DND-41 (cell line): ENCODE measurements at places on chromosomes 12 and 14.

- no peak for DNase-seq
Measured at GRCh38 chr14:30532264-30532663, 26.7 kb upstream of the G2E3 start.

- DNase-seq = no peak
Measured at GRCh38 chr12:39975374-39975918, 130.4 kb downstream of the SLC2A13 start.

- DNase-seq = peak; percentile 73
Measured at GRCh38 chr12:46268583-46269428, at the start of gene SLC38A1. SLC38A1 (minus strand) TSS chr12:46269043; CDS start chr12:46239800, 29,243 bp downstream.

GRCh38 chr12:53892762-53893395 lies 45.8 kb upstream of the HOXC13 start:
- no peak for DNase-seq

DNA sequence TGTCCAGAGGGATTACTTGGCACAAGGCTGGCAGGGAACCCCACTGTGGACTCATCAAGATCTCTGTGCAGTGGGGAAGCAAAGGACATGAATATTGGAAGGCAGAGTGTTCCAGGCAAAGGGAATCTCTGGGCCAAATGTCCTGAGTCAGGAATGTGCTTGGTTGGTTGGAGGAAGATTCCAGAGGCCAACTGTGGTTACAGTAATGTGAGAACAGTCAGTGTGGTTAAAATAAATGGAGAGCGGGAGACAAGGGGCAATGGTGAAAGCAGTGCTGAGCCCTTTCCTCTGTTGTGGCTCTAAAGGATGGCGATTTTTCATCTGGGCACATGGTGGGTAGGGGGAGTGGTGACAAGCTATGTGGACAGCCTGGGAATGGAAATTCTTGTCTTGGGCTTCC lies 948.2 kb downstream of the BCL11B start:
- no peak for DNase-seq

GRCh38 chr14:100221533-100222223 lies 17.3 kb upstream of the YY1 start:
- DNase-seq = peak; percentile 84

DNA sequence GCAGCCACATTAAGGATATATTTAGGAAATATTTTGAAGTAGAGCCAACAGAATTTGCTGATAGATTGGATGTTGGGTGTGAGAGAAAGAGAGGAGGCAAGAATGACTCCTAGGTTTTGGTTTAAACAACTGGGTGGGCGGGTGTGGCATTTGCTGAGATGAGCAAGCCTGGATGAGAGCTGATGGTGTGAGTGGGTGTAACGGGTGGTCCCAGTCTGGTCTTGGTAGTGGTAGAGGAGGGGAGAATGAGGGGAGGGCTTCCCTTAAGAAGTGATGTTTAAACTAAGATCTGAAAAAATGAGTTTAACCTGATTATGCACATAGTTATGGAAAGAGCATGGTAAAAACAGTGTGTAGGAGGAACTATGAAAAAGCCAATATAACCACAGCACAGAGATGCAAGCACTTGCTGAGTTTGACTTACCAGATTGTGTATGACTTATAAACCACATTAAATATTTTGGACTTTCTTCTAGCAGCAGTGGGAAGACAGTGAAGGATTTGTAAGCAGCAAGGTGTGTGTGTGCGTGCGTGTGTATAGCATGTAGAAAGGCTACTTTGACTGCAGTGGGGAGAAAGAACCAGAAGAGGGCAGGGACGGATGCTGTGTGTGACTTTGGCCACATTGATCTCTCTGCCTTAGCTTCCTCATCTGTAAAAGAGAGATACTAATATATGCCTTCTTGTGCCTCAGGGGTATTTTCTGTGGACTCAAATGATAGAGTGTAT lies 139.7 kb downstream of the PRIMA1 start:
- DNase-seq = no peak

DNA sequence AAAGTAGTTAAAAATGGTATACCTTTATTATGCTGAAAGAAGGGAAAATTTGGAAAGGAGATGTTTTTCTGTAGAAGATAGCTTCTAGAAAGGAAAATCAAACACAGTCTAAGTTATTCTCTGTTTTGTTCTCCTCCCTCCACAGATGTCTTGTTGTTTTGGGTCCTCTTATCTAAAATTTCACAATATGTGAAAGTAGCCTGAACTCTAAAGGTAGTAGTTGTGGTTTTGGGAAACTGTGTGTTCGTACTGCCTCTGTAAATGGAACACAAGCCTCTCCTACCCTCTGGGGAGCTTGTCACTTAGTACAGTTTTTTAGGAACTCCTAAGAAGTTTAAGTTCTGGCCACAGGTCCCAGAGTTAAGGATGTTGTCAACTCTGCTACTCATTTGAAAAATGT lies 112.6 kb downstream of the CRADD start:
- no peak for DNase-seq

DNA sequence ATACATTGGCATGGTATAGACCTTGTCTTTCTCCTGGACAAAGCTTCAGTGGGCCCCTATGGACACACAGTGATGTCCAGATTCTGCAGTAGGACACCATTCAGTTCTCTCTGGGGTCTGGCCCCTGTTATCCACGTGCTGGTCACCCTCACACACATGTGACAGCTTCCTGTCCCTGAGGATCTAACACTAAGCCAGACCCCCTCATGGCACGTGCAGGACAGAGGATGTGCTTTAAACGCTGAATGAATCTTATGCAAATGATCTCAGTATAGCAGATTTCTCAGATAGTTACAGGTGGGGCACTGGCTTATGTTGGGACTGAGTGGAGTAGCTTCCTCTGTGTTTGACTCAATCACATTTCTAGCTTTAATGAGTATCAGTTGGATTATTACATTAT lies 33.7 kb downstream of the SLC24A4 start:
- no peak for DNase-seq
